Kidney tubule cell (primary cell): ENCODE measurements at places on chromosomes 3 and 15.
A peak's percentile ranks its signal among the peaks of the same experiment; 100 is the strongest.

DNA sequence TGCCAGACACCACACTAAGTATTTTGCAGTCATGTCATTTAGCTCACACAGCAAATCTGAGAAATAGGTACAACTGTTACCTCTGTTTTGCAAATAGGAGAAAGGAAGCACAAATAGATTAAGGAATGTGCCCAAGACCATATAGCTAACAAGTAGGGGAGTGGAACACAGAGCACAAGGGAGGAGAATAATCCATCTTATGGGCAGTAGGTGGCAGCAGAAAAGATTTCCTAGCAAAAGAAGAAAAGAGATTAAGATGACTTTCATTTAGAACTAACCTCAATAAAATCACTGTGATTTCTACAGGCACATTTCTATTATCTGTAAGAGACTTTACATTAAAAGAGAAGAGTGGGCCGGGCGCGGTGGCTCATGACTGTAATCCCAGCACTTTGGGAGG lies 49.1 kb downstream of the NR1I2 start:
- DNase-seq: no peak

DNA sequence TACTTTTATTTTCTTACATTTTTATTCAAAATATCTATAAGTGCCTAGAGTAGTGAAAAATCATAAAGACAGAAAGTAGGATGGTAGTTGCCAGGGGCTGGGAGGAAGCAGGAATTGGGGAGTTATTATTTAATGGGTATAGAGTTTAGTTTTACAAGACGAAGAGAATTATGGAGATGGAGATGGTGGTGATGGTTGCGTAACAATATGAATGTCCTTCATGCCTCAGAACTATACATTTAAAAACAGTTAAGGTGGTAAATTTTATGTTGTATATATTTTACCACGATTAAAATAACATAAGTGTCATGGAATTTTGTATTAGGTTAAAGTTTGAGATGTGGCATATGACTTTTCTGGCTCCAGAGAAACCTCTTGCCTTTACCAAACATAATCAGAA lies 171.4 kb downstream of the MYRIP start:
- no peak for DNase-seq

DNA sequence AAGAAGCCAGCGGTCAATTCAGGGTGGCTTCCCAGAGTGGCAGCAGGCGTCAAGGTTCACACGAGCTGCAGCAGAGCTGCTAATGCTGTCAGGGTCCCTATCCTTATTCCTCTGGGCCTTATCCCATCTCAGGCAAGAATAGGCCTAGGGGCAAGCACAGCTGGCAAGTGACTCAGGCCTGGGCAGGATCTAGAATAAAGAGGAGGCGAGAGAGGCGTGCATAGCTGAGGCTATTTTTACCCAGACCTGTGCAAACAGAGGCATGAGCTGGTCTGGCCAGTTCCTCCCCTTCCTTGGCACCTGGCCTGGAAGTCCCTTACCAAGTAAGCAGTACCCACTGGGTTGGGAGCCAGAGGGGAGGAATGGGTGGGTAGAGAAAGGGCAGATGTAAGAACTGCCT lies 12.2 kb upstream of the VIPR1 start:
- peak; percentile 82 for DNase-seq

GRCh38 chr15:77731067-77731466 lies 98.4 kb upstream of the LINGO1 start:
- no peak for DNase-seq

- no peak for DNase-seq
Observed at GRCh38 chr3:18283680-18284079, 141.5 kb downstream of the SATB1 start.

- DNase-seq: no peak
Observed at GRCh38 chr3:168996622-168997021, 666.9 kb downstream of the MECOM start.

DNA sequence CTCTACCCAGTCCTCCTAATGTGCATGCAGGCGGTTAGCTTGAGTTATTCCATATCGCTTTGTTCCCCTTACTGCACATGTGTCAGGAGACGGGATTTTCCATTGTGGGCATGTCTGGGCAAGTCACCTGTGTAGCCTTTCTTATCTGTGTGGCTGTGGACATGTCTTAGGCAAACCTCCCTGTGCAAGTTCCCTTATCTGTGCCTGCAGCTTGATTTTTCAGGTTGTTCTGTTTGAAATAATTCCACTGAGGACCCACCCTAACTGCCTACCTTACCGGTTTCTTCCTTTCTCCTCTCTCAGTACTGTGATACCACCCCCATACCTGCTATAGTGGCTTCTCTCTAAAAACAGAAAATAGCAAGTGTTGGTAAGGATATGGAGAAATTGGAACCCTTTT lies 113.6 kb downstream of the NEO1 start:
- no peak for DNase-seq

DNA sequence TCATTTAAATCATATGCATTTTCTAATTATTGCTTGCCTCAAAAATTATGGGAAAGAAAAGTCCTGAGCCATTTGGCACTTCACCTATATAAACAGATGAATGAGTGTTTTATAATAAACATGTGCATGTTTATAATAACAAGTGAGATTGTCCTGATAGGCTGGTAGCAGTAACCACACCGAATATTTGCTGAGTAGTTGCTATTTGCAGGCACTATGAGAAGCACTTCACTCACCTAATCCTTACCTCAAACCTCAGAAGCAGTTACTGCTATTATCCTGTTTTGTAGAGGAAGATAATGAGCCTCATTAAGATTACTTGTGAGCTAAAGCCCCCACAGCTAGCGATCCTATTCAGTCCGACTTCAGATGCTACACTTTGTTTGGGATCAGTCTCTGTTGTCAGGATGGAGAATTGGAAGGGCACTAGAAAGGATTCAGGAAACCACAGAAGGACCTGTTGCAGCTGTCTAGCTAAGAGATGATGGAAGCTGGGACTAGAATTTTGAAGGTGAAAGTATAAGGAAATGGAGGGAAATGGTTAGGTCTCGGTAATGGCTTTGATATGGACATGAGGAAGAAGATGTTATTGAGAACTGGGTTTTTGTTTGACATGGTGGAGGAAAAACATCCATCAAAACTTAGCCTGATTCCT lies 28.4 kb upstream of the MAGI1 start:
- DNase-seq: no peak
